SW 1271 (cell line): ENCODE measurements at places on chromosomes 7 and 10.

DNA sequence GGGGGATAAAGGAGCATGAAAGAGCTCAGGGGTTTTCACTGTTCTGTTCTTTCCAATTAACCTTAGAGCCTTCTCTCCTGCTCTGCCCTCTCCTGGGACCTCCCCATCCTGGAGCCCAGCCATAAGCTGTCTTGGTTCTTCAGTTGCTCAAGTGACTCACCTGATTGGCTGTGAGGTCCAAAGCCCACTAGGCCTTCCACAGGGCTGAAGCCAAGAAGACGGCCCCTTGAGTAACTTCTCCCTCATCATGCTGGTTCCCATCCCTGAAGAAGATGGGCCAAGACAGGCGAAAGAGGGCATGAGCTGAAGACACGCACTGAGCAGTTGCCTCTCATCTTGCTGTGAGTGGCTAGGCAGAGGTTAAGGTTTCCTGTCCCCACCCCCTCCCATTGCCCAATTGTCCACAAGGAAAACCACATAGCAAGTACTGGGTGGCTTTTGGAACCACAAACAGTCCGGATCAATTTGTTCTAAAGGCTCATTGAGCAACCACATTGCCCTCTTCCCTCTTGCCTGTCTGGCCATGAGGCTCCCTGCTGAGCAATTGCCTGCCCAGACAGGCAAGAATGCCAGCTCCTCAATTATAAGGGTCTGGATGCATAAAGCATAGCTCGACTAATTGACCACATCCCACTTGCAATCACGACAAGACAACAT lies 43.9 kb upstream of the GPAM start:
- no peak for DNase-seq

GRCh38 chr7:16594061-16594460 lies 51.5 kb downstream of the ANKMY2 start:
- no peak for DNase-seq

- DNase-seq: no peak
These were observed 22.6 kb downstream of the PODXL start for GRCh38 chr7:131533566-131534561.

DNA sequence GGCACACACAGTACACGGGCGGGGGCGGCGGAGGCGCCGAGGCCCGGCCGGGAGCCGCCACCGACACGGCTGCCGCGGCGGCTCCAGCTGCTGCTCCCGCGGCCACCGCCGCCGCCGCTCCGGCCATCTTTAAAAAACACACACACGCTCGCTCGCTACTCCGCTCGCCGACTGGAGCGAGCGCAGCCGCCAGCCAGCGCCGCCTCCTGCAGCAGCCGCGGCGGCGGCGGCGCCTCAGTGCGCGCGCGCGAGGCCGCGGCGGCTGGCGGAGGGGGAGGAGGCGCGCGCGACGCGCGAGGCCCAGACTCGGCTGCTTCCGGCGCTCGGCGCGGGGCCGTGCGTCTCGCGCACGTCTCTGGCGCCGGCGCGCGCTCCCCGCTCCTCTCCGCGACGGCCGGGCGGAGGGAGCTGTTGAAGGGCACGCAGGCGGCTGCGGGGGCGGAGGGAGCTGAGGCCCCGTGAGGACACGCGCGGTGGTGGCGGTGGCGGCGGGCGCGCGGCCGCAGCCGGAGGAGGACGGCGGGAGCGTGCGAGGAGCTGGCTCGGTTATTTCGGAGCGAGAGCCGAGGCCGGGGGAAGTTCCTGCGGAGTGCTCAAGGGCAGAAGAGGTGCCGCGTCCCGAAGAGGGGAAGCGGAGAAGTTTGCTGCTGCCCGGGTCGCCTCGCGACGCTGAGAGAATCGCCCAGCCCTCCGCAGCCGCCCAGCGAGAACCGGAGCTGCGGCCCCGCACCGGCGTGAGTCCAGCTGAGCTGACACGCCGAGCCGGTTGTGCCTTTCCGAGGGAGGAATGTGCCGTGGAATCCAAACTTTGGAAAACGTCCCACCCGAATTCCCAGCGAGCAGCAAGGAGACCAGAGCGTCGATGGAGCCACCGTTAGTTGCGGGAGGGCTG lies at the start of gene KDM7A:
Gene KDM7A (minus strand): TSS at position 173 of the 892 bp plus-strand sequence. CDS start 46 bp downstream, at position 127.
- DNase-seq: peak; percentile 77

DNA sequence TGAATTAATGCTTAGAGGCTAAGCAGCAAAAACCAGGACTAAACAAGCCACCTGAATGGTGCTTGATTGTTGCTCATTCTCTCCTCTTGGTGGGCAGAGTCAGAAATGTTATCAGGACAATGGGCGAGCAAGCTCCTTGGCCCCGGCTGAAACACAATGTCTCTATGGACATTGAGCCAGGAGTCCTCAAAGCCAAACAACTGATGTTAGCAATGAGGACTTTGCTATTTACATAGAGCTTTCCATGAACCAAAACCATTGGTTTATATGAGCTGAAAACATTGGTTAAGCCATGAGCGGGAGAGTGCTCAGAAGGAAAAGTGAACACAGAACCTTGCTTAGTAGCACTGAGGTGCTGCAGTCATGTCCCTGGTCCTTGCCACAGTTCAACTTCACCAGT lies 21.5 kb upstream of the NPVF start:
- DNase-seq: no peak

- DNase-seq: no peak
These were observed 760 bp downstream of the THNSL1 start for GRCh38 chr10:25017154-25017590.

- peak; percentile 51 for DNase-seq
These were observed 100.6 kb downstream of the FAM204A start for GRCh38 chr10:118241229-118242137.

GRCh38 chr7:78443811-78444210 lies 645.2 kb downstream of the PHTF2 start:
- no peak for DNase-seq

GRCh38 chr7:100723732-100724275 lies 3.5 kb downstream of the EPO start:
- no peak for DNase-seq

- DNase-seq: no peak
These were observed 11.0 kb upstream of the LFNG start for GRCh38 chr7:2508327-2509215.

DNA sequence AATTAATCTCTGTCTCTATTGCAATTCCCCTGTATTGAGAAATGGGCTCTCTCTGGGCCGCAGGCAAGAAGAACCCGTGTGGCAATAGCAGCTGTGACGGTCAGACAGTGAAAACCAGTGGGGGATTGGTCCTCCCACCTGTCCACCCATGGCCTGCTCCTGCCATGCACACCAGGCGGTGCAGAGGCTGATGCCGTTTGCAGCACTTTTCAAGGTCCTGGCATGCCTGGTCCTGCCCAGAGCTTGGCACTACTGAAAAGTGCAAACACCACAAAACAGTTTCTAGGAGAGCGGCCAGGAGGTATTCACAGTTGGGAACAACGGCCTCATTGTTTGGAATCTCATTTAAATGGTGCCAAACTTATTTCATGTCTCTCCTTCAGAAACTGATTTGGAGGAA lies 41.5 kb downstream of the PSPH start:
- no peak for DNase-seq

GRCh38 chr10:14820010-14820774 lies 17.6 kb downstream of the CDNF start:
- peak; percentile 46 for DNase-seq

GRCh38 chr10:48504141-48504885 lies 100.6 kb downstream of the ARHGAP22 start:
- no peak for DNase-seq

DNA sequence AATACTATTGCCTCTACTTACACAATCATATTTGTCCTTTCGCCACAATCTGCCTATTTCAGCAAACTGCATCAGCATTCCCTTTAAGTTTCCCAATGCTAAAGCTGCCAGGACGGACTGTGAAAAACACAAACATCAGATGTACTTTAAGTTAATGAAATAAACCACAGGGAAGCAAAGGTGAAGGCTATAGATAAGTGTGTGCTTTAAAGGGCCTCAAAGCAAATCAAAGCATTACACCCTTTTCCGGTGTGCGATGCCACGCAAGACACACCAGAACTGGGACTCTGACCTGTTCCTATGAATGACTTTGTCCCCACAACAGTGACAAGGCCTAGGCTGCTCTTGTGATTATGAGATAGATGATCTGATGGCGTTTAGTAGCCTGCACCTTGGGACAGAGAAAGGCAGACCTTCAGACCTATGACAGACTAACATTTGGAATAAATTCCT lies 23.4 kb downstream of the SLC26A3 start:
- DNase-seq: no peak

GRCh38 chr10:98170249-98171117 lies 36.0 kb downstream of the R3HCC1L start:
- peak; percentile 32 for DNase-seq

GRCh38 chr10:59047957-59048618 lies 128.4 kb upstream of the PHYHIPL start:
- no peak for DNase-seq

- no peak for DNase-seq
These were observed 162.7 kb downstream of the PLCE1 start for GRCh38 chr10:94156453-94156852.

- peak; percentile 19 for DNase-seq
These were observed 101.0 kb upstream of the AGR3 start for GRCh38 chr7:16982640-16983350.

- no peak for DNase-seq
These were observed 255.7 kb upstream of the PPP2R2D start for GRCh38 chr10:131644864-131645658.
